WERI-Rb-1 (cell line): ENCODE measurements at places on chromosomes 4 and X.

GRCh38 chrX:17030580-17031270, 84.3 kb downstream of the REPS2 start:
- DNase-seq, result no peak

DNA sequence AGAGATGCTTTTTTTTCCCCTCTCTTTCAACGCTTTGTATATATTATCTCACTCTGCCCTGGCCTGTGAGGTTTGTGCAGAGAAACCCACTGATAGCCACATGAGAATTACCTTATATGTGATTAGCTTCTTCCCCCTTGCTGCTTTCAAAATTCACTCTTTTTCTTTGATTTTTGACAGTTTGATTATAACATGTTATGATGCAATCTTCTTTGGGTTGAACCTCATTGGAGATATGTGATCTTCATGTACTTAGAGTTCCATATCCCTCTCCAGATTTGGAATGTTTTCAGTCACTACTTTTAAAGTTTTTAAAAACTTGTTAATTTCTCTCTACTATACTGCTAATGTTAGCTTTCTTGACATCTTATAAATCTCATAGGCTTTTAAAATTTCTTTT, 479.5 kb upstream of the AGA start:
- no peak for DNase-seq

DNA sequence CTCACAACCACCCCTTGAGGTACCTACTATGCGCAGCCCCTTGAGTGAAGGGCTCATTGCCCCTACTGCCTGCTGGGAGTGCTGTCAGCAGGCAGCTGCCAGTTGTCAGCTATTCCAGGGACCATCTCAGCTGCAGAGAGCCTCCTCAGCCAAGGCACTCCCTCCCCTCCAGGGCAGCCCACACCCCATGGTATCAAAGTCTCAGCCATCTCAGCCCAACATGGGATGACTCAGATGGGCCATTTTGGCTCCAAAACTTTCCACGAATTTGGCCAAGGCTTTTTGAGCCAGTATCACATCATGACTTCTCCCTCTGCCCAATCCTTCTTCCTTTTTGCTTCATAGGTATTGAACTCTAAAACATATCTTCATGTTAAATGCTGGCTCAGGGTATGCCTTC, 61.4 kb upstream of the MAP3K15 start:
- DNase-seq, result no peak

DNA sequence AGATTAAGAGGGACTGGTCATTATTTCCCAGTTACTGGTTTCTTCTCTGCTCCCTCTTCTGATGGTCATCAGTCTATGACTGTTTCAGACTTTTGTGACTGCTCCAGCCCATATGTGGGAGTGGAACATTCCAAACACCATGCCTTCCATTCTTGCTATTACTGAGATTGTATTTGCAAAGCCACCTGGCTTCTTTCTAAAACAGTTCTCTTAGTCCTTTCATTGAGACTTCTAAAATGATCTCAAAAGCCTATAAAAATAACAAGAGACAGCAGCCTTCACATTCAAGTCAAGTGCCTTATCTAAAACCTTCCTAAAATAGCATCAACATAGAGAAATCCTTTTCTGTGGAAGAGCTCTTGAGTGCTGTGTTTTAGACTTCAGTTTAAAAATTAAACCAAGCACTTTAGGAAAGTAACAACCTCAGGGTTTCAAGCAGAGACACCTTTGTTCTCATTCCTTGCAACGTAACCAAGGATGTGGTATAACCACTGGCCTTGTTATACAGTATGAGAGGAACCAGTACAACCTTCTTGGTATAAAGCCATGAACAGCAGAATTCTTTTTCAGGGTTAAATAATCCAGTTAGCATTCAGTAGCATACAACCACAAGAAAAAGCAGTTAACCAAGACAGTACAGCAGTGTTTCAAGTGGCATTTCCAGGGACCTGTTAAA, 97.1 kb downstream of the NFKB1 start:
- DNase-seq, result no peak

DNA sequence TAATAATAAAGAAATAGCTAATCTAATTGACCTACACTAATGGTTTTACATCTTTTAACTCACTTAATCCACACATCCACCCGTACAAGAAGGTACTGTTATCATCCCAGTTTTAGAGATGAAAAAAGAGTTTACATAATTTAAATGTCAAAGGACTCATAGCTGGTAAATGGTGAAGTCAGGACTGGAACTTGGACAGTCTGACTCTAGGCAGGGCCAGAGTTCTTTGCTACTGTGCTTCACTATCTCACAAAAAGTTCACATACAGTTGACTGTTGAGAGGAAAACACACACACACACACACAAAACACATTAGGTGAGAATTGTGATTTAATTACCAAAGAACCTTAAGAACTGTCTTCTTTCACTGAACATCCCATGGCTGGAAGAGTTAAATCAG, 71.2 kb upstream of the PRSS48 start:
- DNase-seq, result no peak

DNA sequence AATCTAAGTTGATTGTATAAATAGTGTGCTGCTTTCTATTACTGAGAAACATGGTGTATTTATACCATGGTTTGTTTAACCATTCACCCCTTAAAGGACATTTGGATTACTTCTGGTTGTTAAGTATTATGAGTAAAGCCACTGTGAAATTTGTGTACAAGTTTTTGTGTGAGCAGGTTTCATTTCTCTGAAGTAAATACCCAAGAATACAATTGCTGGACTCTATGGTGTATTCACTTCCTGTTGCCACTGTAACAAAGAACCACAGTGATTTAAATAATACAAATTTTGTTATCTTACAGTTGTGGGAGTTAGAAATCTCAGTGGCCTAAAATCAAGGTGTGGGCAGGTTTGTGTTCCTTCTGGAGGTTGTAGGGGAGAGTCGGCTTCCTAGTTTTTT, 869.6 kb downstream of the CCSER1 start:
- DNase-seq, result no peak

GRCh38 chrX:45138525-45138924, 62.2 kb downstream of the DIPK2B start:
- no peak for DNase-seq

- peak; percentile 71 for DNase-seq
Measured at GRCh38 chr4:114727461-114727860, 128.9 kb downstream of the UGT8 start.

DNA sequence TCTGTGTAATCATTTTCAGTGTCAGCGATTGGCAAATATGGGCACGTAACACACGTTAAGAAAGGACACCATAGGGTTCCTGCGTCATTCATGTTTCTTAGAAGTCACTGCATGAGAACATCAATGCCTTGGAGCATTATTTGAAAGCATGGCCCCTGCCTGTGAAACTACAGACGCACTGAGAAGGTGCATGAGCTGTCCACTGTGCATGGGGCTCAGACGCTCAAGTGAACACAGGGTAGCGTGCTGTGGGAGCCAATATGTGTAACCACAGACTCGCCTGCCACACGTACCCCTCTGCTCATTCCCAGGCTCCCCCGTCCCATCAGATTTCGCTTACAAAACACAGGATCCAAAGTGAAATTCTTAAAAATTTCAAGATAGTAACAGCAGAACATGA, 6.5 kb downstream of the PPP2R2C start:
- DNase-seq, result no peak

DNA sequence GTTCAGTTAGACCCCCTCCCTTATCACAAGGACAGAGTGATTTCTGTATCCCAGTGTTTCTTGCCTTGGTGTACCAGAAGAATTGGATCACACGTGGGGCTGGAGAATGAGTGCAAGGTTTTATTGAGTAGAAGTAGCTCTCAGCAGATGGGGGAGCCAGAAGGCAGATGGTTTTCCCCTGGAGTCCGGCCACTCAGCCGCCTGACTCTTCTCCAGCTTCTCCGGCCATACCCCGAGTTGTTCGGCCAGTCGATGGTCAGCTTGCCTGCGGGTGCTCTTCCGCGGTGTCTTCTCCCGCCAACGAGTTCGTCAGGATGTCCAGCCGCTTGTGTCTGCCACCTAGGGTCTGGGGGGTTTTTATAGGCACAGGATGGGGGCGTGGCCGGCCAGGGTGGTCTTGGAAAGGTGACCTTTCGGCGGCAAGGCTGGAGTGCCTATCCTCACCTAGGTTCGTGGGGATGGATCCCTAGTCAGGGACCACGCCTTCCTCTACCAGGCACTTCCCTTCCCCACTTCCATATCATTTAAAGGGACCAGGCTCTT, 14.5 kb downstream of the GAB1 start:
- no peak for DNase-seq
